Iris pigment epithelial cell (primary cell): ENCODE measurements at places on chromosomes 6 and 20.
A peak's percentile ranks its signal among the peaks of the same experiment; 100 is the strongest.

DNA sequence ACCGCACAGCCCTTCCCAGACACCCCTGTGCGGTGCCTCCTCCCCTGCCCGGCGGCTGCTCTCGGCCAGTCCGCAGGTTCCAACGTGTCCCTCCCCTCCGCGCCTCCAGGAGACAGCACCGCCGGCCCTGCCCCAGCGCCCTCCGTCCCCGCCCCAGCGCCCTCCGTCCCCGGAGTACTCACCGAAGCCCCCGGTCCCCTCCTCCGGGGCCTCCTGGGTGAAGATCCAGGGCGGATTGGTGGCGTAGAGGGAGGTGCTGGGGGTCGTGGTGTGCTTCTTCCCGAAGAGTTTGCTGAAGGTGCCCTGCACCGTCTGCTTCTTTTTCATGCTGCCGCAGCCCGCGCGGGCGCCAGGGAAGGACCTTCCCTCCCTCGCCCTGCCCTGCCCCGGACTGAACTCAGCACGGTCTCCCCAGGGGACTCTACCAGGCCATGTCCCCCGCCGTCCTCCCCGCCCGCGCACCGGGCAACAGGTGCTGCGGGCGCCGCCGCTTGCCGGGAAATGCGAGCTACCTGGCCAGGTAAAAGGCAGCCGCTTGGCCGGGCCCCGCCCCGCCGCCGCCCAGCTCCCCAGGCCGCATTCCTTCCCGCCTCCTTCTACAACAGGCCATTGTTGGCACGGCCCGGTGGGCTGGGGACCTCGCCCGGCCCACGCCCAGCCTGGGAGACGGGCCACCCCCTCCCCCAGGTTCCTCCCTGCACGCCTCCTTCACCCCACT is at the start of gene C6orf132:
Gene C6orf132 (minus strand): TSS at position 503 of the 718 bp plus-strand sequence. CDS start 176 bp downstream, at position 327.
- peak; percentile 63 for DNase-seq

DNA sequence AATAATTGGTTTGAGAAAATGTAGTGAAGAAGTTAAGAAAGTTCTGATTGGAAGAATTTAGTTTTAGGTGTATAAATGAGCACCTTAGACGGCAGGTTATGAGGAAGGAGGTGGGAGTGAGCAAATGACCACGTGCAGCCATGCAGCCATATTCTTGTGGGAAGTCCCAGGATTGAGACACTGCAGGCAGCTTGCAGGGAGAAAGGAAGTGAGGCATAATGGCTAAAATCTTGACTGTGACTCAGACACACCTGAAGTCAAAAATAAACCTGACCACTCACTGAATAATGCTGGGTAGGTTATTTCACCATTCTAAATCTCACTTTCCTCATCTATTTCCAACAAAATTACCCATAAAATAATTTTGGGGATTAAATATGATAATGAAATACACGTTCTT is 16.6 kb downstream of the DSE start:
- DNase-seq: peak; percentile 92

GRCh38 chr20:58577139-58577806 is 62.1 kb upstream of the APCDD1L start:
- DNase-seq: no peak

DNA sequence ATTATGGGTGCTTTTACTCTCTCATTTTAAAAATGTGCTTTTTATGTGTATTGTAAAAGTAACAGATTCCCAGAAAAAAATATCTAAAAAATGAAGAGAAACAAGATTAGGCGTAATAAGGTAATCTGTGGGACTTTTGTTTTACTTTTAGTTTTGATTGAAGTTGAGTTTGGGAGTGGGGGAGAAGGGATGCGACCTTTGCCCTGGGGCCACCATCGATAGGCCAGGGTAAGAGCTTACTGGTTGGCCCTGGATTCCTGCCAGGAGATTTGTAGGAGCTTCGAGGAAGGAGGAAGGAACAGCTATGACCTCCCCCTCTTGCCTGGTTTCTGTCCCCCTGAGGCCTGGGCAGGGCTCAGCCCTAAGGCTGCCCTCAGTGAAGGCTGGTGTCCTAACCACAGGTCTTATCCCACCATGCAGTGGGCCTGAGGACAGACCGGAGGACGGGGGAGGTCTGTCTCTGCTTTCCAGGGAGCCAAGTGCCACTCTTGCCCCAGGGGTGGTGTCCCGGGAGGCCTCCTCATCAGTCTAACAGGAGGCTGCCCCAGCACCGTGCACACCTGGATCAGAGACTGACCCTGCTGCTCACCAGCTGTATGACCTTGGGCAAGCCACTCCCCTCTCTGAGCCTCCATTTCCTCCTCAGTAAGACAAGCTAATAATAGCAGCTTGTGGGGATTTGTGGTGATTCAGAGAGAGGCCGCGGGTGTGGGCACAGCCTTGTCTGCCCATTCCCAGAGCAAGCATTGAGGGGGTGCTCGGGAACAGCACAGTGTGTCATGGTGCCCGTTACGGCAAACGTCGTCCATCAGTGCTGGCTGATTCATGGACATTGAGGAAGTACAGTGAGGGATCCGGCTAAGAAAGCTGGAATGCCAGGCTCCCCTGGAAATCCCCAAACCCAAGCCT is 21.2 kb downstream of the TGM2 start:
- DNase-seq: peak; percentile 91

DNA sequence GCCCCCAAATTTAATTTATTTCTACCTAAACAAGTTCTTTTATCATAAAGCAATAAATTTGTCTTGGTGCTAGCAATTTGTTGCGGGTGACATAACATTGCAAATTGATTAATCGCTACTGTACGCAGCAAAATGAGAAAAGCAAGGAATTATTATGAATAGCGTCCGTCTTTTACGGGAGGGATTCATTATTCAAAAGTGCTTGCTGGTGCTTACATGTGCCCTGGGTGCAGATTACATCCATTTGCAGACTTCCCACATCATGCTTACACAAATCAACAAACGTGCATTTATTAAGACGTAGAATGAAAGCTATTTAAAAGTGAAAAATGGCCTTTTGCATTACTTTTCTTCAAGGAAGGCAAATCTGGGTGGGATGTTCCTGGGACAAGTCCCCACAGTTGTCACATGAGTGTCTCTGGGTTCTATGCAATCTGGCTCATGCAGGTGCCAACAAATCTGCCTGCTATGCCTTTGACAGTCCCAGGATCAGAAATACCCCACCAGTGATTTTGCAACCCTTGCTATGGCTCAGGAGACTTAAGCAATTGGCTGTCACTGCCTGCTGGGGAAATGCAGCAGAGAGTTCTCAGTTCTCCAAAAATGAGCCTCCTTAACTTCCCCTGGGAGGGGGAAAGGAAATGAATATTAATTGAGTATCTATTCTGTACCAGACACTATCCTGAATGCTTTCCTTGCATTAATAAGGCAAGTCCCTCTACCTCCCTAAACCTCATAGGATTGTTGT is 30.1 kb upstream of the MAFB start:
- DNase-seq: no peak

DNA sequence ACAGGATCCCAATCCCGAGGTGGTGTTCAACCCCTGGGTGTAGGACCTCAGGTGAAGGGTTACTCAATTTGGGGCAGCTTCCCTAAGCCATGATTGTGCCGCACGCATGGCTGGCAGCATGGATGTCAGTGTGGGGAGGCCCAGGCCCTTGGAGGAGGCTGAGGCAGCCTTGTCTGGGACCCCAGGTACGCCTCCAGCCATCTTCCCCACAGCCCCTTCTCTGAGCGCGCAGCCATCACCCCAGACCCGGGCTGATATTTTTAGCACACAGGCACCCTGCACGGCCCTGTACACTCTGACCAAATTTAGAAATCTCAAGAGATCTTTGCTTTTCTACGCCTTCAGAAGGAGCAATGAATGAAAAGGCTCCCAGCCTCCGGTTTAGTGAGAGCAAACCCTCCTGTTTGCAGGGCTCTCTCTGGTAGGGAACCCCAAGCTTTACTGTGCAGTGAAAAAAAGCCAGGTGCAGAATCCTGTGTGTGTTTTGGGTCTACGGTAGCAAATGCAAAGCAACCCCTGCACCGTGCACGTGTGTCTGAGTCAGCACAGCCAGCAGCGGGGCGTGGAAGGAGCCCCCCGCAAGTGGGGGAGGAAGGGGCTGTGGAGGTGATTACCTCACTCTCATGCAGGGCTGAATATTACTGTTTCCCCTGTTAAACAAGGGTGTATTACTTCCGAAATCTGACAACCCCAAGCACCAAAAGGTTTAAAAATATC is 44.3 kb downstream of the CTCFL start:
- DNase-seq: no peak

DNA sequence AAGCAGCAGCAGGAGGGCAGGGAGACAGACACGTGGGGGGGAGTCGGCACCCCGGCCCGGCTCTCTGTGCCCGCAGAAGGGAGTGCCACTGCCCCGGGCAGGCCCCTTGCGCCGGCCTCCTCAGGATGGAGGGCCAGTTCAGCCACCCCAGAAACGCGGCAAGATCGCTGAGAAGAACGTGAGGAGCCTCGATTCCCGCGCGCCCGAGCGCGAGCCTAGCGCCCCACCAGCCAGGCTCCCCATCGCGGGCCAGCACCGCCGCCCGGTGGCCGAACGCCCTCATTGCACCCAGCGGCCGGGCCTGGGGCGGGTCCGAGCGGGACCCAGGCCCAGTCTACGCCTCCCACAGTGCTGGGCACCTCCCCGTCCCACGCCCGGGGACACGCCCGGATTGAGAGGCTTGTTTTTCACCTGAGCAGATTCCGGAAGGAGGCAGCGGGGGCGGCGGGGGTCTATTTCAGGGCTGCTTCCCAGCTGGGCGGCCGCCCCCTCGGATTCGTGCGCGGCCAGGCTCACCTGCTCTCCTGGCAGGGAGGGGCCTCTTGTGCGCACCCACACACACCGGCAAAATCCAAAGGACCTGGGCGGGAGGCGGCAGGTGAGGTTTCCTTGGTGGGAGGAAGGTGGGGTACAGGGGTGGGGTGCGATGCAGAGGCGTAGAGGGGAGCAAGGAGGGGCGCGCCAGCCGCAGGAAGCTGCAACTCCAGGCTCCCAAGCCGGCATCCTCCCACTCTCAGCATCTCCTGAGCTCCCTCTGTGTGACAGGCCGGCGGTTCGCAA is 9.0 kb upstream of the GRM4 start:
- DNase-seq: peak; percentile 40

DNA sequence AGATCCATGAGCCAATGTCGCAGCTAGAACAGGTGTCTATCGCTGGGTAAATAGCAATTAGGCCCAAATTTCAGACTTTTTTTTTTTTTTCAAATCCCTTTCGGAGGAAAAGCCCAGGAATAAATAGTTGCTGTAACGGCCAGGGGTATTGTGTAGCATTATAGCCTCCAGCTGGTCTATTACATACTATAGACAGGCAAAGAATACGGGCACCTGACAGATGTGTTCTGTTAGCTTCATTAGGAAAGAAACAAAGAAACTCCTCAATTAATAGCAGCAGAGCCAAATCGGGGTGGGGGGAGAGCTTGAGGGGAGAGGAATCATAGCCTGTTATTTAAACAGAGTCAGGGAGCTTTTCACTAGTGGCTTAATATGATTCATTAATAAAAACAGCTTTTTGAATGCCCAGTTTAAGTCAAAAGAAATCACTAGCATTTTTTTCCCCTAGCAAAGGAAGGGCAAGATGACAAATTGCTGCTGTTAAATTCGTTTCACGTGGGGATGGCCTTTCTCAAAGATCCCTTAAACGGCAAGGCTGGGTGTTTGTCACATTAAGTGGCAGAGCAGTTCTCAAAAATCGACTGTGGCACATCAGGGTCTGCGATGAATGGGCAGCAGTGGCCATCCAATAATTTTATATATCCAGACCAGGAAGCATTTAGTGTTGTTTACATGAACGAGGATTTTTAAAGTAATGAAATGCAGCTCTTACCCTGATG is 139.4 kb downstream of the ID4 start:
- no peak for DNase-seq

DNA sequence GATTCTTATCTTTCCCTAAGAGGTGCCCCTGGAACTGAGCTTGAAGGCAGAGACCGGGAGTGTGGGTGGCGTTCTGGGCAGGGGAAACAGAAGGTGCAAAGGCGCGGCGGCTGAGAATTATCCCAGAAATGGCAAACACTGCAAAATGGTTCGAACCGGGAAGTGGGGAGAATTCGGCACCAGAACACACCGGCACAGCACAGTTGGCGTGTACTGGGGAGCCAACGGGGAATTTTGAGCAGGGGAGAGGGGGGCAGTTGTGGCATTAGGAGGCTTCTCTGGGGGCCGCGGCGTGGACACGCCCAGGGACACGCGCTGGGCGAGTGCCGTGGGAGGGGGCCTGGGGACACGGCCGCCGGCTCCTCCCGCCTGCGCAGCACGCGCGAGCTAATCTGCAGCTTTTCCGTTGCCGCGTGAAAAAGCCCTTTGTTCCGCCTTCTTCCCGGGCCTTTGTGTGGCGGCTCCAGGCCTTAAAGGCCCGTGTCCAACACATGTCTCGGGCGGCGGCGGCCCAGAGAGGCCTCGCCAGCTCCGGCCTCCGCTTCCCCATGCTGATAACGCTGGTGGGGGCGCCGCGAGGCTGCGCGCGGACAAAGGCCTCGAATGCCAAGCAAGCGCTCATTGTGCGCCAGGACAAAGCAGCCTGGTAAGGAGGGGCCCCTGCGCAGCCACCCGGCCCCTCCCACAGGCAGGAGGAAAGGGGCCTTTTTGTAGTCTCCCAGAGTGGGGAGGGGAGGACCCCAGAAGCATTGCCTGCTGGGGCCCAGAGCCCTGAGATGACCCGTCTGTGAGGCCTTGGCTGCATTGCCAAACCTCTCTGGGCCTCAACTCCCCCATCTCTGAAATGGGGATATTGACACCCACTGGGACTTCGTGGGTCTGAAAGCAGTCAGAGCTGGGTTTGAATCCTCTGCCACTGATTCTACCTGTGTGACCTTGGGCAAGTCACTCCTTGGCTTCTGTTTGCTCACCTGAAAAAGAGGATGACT is 82.8 kb downstream of the CD40 start:
- no peak for DNase-seq

DNA sequence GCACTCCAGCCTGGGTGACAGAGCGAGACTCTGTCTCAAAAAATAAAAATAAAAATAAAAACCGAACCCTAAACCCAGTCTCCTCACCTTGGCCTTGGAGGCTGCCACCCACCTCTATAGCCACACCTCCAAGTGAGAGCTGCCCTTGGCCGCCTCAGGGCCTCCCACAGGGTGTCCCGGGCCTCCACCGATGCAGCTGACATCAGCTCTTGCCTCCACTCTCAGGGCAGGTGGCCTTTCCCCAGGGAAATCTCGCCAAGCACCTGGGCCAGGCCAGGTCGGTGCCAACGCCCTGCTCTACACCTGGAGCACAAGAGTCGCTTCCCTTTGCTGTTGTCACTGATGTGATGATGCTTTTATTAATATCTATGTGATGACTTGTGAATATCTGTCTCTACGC is 8.9 kb upstream of the MYL9 start:
- no peak for DNase-seq

DNA sequence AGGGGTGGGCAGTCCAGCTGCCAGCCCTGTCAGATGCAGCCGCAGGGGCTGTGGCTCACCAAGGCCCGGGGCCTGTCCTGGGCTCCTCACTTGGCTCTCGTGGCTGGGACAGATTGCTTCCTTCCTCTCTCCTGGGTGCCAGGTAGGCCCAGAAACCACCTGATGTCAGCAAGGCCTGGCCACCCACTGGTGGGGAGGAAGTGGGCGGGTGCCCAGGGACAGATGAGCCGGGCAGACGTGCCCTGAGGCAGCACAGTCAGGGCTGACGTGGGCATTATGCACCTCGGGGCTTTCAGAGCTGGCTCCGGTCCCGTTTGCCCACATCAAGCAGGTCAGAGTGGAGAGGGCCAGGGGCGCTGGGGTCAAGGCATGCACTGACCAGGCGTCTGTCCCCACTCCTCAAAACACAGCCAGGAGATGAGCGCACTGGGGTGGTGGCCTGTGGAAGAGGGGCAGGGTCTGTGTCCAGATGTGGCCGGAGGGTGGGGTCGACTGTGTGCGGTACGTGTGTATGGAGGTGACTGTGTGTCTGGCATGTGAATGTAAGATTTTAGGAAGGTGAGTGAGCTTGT is 133.2 kb upstream of the PTPN1 start:
- DNase-seq: no peak
